ENCODE measurements at places on chromosomes 6 and 20.

- DNase-seq = no peak
Observed at GRCh38 chr6:84078335-84078734, 44.8 kb downstream of the MRAP2 start.

DNA sequence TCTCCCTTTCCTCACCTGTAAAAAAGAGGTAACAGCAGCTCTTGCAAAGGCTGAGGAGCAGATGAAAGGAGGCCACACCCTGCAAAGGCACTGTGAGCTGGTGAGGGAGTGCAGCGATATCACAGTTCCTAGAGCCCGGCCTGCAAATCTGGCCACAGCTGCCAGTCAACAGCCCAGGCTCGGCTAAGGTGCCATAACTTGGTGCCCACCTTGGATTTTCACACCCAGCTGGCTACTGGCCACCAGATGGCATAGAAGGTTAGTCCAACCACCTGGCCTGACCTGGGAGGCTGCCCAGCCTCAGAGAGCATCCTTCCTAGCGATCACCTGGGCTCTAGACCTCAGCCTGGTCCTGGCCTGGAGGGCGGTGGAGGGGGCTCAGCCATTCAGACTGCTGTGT lies 46.8 kb downstream of the KCNB1 start:
- no peak for DNase-seq

DNA sequence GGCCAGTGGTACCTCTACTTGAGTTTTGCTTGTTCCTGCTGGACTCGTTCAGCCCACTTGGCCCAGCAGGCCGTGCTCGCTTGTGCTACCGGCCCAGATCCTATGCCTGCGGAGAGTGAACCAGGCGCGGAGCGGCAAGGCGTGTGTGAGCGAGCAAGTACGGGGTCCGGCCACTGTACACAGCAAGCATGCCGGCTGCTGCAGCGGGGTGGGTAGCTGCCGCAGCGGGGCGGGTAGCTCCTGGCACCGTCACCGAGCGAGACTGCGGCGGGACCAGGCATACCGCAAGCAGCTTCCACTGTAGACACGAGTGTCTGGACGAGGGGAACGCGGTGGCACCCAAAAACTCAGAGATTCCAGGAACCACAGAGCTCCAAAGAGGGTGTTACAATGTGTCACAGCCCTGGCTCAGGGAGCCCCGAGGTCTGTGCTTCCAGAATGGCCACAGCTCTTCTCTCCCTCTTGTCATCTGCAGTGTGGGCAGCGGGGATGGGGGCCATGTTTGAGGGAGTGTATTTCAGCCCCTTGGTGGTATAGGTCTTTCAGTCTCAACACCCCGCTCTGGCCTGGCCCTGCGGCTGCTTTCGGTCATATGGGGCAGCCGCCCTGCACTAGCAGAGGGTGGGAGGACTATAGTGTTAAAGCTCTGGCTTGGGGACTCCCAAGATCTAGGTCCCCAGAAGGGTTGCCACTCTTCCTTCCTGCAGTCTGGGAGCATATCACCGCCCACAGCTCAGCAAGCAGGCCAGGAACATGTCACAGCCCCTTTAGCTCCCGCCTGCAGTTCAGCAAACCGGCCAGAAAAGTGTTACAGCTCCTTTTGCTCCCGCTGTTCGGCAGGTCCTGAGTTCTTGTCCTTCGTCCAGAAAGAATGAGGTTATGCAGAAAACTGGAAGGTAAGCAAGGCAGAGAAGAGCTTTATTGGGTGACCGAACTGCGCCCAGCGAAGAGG lies 6.1 kb upstream of the RWDD1 start:
- no peak for DNase-seq

DNA sequence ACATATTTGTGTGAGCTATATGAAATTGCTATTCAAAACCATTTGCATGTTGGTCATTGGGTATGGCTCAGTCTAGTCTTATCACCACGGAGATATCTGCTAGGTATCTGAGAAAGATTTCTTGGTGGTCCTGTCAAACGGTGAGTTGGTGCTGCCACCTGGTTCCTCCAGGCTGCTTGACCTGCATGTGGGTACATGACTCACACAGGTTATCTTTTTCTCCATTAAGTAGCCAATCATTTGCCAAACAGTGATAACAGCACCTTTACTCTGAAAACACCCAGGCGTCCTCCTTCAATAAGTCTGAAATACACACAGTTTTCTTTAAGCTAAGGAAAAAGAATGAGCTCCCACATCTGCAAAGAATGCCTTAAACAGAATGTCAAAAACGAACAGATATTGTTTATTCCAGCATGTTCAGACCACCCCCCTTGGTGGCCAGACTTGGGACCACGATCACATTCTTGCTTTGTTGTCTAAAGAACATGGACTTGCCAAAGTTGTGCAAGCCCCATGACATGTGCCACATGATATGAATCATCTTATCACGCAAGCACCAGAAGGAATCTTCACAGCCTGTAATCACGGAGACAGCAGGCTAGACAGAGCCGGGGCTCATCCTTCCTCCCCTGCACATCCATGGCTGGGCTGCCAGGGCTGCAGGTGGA lies 200.7 kb upstream of the THBS2 start:
- DNase-seq = no peak

- DNase-seq = no peak
Observed at GRCh38 chr6:146526192-146526591, 17.4 kb upstream of the RAB32 start.

- DNase-seq = no peak
Observed at GRCh38 chr6:170209354-170210025, 81.4 kb downstream of the DLL1 start.

- no peak for DNase-seq
Observed at GRCh38 chr6:112117554-112117953, 30.2 kb downstream of the FAM229B start.

DNA sequence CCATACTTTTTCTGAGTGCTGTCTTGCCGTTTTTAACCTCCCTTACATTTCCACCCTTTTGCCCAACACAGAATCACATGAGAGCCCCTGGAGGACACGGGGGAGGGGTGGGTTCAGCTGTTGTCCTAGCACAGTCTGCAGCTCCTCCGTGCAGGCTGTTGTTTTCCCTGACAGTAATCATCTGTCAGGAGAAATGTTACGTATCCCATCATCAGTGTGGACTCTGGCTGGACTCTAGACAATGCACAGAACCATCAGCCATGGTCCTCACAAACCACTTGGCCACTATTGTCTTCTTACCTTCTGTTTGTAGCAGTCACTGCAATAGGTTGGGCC lies 92.1 kb downstream of the RIN2 start:
- DNase-seq = no peak

GRCh38 chr20:42857446-42857845 lies 332.3 kb downstream of the PTPRT start:
- no peak for DNase-seq

DNA sequence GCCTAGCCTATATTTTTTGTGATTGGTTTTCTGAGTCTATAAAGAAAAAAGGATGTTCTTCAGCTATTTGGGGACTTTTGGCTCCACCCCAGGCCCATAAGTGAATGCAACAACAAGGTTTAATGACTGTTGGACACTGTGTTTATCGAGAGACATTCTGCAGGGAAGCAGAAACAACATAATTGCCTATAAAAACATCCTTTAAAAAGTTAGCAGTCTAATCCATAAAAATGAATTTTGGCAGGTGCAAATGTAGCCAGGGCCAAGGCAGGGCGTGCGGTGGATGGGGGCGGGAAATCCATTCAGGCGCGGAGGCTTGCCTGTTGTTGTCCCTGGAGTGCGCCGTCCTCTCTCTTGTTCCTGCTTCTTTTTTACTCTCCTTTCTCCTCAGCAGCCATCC lies 99.3 kb downstream of the PAX1 start:
- DNase-seq = no peak

- DNase-seq = no peak
Observed at GRCh38 chr6:111950661-111951496, 77.6 kb upstream of the FYN start.

All from neuronal stem cell (in vitro differentiated cells).